ENCODE measurements at places on chromosomes 13 and 19.

- DNase-seq: no peak
These were observed at the start of gene THSD1 for GRCh38 chr13:52405767-52406494. THSD1 (minus strand) TSS chr13:52406172; CDS start chr13:52402600, 3,572 bp downstream.

DNA sequence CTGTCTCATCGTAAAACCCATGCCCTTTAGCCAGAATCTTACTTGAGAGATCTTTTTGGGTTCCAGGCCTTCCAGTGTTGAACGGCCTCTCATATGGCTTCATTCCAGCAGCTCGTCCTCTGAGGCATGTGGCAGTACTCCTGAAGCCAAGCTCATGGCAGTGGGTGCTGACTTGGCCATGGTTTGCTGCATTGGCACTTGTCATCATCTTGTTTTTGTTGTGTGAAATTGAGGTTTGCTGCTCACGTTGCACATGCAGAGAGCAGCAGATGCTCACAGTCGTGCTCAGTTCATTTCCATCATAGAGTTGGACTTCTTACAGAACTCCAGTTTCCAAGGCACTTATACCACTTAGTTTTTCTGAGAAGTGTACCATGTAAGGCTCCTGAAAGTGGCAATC lies 14.9 kb downstream of the TEX29 start:
- no peak for DNase-seq

DNA sequence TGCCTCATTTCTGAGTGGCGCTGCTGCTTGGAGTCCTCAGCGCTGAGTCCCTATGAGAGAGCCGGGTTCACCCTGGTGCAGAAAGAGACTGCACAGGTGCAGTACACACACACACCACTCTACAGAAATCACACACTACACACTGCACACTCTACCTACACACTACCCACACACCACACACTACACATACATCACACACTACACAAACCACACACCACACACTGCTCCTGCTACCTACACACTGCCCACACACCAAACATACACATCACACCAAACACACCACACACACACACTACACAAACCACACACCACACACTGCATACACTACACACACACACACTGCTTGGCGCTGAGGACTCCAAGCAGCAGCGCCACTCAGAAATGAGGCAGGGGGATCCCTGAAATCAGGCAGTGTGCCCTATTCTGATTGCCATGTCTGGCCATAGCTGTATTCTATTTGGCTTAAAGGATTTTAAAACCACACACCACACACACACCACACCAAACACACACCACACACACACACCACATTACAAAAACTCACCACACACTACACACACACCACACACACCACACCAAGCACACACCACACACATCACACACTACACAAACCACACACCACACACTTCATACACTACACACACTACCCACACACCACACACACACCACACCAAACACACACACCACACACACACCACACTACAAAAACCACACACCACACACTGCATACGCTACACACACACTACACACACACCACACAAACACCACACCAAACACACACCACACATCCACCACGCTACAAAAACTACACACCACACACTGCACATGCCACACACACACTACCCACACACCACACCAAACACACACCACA lies 4.9 kb downstream of the MAG start:
- no peak for DNase-seq

DNA sequence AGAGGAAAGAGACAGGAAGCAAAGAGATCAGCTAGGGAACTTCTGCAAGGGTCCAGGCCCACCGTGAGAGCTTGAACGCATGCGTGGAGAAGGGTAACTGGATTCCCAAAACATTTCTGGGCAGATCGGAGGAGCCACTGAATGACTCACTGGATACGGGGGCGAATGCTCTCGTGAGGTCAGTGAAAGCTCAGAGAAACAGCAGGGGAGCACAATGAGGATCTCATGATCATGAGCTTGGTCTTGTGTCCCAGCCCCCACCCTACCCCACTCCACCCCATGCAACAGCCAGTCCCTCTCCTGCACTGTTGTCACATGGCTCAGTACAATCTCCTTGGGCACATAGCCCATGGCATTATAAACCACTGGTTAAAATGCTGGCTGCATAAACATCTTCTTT lies 40.6 kb downstream of the DCLK1 start:
- peak; percentile 9 for DNase-seq

GRCh38 chr19:55208880-55209692 lies at the start of gene PTPRH:
PTPRH (minus strand) TSS chr19:55209501; CDS start chr19:55209433, 68 bp downstream.
- no peak for DNase-seq

GRCh38 chr13:32022311-32022710 lies 9.3 kb upstream of the FRY start:
- no peak for DNase-seq

DNA sequence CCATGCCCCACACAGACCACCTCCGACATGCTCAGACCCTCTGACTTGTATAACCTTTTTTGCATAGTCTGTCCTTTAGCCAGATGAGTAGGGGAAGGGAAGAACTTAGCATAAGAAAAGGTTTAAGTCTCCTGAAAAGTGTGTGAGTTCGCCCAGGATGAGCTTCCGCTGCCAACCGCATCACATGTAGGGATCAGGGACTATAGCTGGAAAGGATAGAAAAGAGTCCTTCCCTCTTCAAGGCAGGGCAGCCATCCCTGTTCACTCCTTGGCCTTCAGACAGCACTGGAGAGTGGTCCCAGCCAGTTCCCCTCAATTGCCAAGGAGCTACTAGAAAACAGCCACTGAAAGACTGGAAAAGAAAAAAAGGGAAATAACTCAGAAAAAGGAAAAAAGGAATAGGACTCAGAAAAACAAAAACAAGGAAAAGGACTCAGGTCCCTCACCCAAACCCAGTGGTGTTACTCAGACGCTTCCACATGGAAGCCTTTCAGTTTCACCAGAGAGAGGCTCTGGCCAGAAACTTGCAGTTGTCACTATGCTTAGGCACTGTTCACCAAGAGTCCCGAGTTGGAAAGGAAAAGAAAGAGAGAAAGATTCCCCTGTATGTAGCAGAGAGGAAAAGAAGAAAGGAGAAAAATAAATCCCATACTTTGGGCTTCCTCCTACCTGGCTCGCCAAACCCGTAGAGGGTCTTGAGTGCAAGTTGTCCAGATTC lies 5.6 kb upstream of the TM9SF2 start:
- DNase-seq: no peak

GRCh38 chr19:7000333-7000732 lies 20.9 kb downstream of the MBD3L2B start:
- DNase-seq: no peak

DNA sequence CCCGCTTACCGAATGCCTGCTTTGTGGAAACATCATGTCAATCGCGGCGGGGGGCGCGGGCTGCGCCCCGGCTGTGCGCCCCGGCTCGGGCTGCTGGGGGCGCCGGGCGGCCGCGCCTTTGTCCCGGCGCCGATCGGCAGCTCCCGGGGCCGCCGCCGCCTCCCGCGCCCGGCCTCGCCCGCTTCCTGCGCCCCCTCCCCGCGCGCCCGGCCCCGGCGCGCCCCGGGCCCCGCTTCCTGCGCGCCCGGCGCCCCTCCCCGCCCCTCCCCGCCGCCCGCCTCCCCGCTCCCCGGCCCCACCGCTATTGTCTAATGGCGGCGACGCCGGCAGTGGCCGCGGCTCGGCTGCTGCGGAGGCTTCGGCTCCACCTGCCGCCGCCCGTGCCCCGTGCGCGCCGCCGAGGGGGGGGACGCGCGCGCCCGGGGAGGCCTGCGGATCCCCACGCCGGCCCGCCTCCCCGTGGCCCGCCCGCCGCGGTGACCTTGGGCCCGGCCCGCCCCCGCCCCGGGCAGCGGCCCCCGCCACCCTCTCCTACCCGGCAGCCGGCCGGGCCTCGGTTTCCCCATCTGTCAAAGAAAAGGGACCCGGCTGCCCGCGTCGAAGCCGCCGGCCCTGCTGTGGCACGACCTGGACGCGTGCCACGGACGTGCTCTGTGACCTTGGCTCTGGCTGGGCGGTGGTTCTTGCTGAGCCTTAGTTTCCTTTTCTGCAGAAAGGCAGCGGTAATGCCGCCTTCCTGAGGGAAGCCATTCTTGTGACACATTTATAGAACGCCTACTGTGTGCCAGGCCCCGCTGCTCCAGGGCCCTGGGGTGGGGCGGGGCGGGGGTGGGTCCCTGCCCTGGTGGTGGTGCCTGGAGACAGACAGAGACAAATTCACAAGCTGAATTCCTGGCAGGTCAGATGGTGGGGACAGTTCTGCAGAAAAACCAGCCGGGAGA lies at the start of gene TLE5:
TLE5 (minus strand) TSS at position 331 of the 941 bp plus-strand sequence; CDS start at position 36, 295 bp downstream.
- DNase-seq: no peak

- DNase-seq: no peak
These were observed 1.6 kb downstream of the SIGLECL1 start for GRCh38 chr19:51252306-51253079.

DNA sequence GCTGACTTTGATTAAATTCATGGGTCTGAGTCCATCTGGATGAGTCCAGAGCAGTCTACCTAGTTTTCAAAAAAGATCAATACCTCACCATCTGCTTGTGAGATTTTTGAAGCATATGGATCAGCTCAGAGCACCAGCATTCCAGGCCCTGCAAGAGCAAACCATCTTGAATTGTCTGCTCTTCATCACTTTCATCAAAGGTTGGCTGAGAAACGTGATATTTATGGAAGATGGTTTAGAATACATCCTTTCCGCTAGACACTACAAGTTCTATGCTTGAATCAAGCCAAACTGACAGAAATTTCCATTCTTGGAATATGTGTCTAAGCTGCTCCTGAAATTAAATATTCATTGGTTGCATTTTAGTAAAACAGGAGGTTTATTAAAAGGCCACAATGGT lies 190.3 kb downstream of the KCNRG start:
- DNase-seq: no peak

- DNase-seq: no peak
These were observed 60.0 kb upstream of the LRCH1 start for GRCh38 chr13:46492946-46493345.

DNA sequence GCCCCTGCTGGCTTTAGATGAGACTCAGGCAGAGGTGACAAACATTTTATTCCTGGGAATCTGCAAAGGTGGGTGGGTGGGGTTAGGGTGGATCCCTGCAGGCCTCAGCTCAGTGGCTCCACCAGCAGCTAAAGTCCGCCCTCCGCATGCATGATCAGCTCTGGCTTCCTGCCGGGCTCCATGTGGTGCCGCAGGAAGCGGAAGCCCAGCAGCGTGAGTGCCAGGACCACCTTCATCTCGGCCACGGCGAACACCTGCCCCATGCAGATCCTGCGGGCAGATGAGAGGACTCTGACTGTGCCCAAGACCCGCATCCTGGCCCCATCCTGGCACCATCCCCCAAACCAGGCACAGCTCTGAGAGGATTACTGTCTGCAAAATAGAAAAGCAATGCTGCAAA lies 26.3 kb downstream of the CYP4F2 start:
- no peak for DNase-seq

- no peak for DNase-seq
These were observed 90.9 kb downstream of the SIPA1L3 start for GRCh38 chr19:37997911-37998344.

DNA sequence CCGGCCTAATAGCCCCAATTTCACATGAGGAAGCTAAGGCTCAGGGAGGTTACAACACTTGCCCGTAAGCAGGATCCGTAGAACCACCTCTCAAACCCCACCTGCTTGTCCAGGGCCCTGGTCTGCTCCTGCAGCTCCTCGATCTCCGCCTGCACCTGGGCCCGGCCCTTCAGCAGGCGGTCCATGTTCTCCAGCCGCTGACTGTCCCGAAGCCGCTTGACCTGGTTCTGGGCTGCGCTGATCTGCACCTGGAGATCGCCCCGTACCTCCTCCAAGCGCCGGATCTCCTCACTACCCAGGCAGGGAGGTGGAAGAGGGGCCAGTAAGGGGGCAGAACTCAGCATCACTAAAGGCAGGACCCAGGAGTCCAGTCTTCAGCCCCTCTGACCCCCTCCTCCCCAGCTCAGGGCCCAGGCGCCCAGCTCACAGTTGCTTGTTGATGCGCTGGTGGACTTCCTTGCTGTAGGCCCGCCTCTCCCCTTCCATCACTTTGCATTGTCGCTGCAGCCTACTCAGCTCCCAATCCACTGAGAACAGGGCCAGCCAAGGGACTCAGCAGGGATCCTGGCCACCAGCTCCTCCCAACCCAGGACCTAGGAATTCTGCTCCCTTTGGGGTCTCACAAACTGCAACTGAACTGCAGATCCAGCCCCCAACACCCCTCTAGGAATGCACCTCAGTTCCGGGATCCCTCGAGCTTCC lies 6.9 kb upstream of the EMP3 start:
- no peak for DNase-seq

DNA sequence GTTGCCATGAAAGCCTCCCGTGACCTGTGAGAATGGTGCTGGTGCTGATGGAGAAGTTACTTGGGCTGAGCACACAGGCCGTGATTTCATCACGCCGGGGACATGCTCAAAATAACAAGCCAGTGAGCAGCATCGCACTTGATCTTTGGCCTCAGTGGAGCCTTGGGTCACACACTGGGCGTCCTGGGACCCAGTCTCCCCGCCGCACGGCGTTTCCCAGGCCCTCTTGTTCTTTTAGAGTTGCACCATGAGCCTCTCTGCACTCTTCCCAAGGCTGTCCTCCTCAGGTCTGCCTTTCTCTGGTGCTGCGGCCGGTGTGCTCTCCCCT lies 9.5 kb upstream of the NDUFS7 start:
- DNase-seq: no peak

GRCh38 chr19:3186891-3187661 lies 1.3 kb downstream of the NCLN start:
- DNase-seq: no peak

- DNase-seq: no peak
These were observed 13.2 kb downstream of the KDELR1 start for GRCh38 chr19:48378194-48378570.

GRCh38 chr19:55179606-55180484 lies at the start of gene SYT5:
SYT5 (minus strand) TSS chr19:55180289; CDS start chr19:55179041, 1,248 bp downstream.
- DNase-seq: no peak

- DNase-seq: no peak
These were observed 1.6 kb upstream of the KMT2B start for GRCh38 chr19:35715981-35716800.

DNA sequence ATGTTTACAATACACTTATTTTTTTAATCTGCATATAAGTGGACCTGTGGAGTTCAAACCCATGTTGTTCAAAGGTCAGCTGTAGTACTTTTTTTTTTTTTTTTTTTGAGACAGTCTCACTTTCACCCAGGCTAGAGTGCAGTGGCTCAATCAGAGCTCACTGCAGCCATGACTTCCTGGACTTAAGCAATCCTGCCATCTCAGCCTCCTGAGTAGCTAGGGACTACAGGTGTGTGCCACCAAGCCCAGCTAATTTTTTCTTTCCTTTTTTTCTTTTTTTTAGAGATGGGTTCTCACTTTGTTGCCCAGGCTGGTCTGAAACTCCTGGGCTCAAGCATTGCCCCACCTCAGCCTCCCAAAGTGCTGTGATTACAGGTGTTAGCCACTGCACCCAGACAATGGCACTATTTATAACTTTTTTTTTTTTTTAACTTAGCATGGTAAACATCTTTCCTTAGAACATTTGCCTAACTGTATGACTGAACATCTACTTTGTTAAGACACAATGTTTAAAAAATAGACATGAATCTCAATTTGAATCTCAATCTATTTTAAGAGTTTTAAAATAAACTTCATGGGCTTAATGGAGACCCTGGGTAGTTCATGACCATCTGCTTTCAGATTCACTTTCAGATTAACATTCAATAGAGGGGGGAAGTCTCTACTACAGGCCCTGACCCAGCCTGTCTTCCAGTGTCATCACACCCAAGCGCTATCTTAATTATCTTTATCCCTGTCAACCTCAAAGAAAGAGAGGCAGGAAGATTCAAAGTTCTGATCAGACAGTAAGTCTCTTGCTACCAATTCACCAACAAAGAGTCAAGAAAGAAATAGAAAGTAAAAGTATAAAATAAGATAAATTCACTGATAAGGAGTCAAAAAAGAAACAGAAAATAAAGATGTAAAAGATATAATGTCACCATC lies 97.7 kb upstream of the DOCK9 start:
- no peak for DNase-seq

All from smooth muscle cell of the brain vasculature (primary cell).